Smooth muscle cell of the brain vasculature (primary cell): ENCODE measurements at places on chromosomes 2 and 18.

GRCh38 chr2:235636546-235636945 lies 142.7 kb downstream of the AGAP1 start:
- DNase-seq = no peak

DNA sequence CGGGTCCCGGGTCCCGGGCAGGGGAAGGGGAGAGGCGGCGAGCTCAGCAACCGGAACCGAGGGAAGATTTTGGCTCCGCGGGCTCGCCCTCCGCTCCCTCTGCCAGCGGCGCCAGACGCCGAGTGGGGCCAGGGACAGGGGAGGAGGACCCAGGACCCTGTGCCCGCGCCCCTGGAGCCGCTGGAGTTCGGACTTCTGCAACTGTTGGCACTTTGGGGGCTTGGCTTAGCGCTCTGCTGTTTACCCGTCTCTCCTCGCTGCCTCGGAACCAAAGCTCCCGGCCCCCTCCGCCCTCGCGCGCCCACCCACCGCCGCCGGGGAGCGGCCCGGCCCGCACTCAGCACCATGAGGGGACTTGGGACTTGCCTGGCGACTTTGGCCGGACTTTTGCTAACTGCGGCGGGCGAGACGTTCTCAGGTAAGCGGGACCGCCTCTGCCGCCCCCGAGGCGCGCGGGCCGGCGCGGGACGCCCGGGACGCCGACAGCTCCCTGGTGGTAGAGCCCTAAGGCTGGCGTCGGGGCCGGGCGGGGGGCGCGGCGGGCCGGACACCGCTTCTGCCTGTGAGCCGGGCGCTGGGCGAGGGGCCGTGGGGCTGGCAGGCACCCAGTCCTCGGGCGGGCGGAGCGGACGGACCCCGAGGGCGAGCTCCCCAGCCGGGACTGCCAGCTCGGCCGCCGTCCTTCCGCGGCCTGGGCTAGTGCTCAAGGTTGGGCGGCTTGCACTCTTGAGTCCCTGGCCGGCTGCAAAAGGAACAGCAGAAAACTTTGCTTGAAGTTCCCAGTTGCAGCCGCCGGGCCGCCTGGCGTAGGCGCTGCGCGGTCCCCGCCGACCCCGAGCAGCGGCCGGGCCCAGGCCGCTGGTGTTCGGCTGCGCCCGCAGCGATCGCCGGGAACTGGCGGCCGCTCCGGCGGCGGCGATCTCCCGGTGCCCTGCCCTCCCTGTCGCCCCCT lies 634 bp downstream of the PTPRM start:
- DNase-seq = no peak

DNA sequence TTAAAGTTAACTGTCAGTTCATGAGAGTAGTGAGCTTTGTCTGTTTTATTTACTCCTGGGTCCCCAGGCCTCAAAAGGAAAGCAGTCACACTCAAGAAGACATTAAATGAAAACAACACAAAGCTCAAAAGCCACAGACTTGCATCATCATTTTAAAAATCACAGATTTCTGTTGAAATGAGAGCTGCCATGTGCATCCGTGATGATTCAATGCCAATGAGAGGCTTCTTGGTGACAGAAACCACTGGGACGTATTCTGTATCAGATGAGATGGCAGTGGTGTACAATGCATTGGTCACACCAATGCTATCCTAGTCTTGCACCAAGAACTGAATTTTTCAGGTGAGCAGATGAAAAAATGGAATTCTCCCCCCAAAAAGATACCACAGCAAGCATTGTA lies 204.8 kb downstream of the ANAPC1 start:
- no peak for DNase-seq

GRCh38 chr18:32634876-32635431 lies 137.9 kb downstream of the KLHL14 start:
- DNase-seq = no peak

- DNase-seq = no peak
These were observed 23.0 kb upstream of the SPAG16 start for GRCh38 chr2:213261237-213261636.

- no peak for DNase-seq
These were observed 332.0 kb downstream of the PIK3C3 start for GRCh38 chr18:42287047-42287446.

GRCh38 chr18:11729556-11729955 lies 40.5 kb downstream of the GNAL start:
- DNase-seq = no peak

GRCh38 chr2:50181212-50181611 lies 850.7 kb downstream of the NRXN1 start:
- no peak for DNase-seq

DNA sequence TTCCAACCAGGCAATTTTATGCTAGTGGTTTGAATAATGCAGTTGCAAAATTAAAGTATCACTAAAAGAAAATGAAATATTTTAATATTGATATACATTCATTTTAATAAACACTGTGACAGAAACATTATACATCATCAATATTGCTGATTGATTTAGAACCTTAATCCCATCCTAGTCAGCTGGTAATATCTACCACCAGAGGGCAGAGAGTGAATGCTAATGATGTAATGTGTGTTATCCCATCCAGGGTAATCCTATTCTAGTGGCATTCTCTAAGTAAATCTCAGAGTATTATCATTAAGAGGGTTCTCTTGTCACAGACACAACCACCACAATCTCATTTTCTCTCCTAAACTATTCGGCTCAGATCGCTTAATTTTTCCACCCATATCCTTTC lies 477.4 kb downstream of the CPS1 start:
- DNase-seq = no peak

GRCh38 chr2:30691091-30691947 lies 115.9 kb downstream of the CAPN13 start:
- no peak for DNase-seq

DNA sequence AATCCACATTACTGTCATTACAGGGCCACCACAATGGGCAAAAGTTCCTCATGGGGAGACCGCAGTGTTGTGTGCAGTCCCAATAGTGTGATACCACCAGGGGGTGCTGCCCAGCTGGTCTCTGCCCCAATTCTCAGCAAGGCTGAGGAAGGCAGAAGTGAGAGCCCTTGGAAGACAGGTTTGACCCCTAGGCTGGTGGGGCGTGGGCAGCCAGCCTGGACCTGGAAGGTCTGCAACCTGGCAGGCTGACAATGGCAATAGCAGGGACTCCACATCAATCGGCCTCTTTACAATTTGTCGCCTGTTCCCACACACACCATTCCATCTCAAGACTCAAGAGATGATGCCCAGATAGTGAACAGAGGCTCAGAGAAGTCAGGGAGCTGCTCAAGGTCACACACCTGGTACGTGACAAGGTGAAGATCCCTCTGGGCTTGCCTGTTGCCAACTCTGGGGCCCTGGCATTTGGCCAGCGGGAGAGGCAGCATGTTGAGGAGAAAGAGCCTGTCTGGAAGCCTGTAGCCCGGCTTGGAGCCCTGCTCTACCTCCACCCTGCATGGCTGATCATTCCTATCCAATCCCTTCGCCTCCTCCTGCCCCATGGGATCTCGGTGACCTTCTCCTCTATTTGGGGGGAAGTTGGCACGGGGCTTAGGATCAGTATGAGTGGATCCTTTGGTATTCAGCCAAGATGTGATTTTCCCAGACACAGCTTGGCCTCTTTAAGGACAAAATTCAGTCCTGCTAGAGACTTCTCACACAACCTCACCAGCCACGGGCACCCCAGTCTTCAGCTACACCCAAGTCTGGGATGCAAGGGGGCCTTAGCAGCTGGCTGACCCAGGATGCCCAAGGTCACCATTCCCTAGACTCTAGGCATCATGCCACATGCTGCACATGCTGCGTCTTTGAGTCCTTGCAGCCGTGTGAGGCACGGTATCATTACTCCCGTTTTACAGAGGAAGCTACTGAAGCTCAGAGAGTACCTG lies 2.9 kb upstream of the ATOH8 start:
- no peak for DNase-seq
